Peyer's patch (tissue), 4 donors: ENCODE measurements at places on chromosomes 11 and 22. TPM values are rescaled to one million over a fixed set of nuclear protein-coding genes. Genes with fewer than 3 reads are reported as not detected.
A peak's percentile ranks its signal among the peaks of the same experiment; 100 is the strongest.

Gene BIK
- 16.5 TPM for total RNA-seq

Gene SLC7A4
- 3.7 TPM for total RNA-seq

Gene KRTAP5-9
- total RNA-seq: 2.0 TPM

Gene SMC1B
- total RNA-seq: not detected

Gene HPX
- total RNA-seq: 10.1 TPM

Gene TMEM218
- 19.2 TPM for total RNA-seq

Gene OR5B21
- total RNA-seq: not detected

- peak; percentile 88 for DNase-seq
Observed at GRCh38 chr11:71927820-71928736, at the start of gene XNDC1N. TSS of gene XNDC1N (minus strand) at chr11:71928594. CDS start at chr11:71923353, 5,241 bp downstream.

- peak; percentile 54 for DNase-seq
Observed at GRCh38 chr22:40040927-40041326, 46.2 kb downstream of the FAM83F start.

DNA sequence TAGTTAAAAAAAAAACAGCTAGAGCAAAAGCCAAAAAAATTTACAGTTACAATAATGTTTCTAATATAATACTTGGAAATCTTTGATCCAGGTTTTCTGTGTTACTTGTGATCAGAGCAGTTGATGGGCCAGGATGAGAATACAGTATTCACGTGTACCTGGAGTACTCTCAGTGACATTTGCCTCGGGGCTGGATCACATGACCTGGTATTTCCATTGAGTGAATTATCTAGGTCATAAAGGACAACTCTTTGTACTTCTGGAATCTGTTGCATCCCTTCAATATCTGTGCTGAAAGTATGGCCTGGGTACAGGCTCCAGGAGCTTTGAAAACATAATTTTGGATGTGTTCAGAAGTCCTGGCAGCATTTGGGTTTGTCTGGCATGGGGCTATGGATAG is 93.5 kb downstream of the GRAMD1B start:
- DNase-seq: no peak

- DNase-seq: no peak
Observed at GRCh38 chr11:122523846-122524805, 131.4 kb upstream of the UBASH3B start.

DNA sequence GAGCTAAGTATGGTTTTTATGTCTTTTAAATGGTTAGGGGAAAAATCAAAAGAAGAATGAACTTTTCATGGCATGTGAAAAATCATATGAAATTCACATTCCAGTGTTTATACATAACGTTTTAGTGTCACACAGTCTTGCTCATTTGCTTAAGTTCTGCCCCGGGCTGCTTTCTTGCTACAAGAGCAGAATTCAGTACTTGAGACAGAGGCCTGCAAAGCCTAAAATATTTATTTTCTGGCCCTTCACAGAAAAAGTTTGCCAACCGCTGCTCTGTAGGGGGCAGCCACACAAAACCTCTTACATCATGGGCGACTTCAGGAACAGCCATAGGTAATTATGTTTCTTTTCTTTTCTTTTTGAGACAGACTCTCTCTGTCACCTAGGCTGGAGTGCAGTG is 1.0 kb upstream of the ATG2A start:
- DNase-seq: peak; percentile 23

DNA sequence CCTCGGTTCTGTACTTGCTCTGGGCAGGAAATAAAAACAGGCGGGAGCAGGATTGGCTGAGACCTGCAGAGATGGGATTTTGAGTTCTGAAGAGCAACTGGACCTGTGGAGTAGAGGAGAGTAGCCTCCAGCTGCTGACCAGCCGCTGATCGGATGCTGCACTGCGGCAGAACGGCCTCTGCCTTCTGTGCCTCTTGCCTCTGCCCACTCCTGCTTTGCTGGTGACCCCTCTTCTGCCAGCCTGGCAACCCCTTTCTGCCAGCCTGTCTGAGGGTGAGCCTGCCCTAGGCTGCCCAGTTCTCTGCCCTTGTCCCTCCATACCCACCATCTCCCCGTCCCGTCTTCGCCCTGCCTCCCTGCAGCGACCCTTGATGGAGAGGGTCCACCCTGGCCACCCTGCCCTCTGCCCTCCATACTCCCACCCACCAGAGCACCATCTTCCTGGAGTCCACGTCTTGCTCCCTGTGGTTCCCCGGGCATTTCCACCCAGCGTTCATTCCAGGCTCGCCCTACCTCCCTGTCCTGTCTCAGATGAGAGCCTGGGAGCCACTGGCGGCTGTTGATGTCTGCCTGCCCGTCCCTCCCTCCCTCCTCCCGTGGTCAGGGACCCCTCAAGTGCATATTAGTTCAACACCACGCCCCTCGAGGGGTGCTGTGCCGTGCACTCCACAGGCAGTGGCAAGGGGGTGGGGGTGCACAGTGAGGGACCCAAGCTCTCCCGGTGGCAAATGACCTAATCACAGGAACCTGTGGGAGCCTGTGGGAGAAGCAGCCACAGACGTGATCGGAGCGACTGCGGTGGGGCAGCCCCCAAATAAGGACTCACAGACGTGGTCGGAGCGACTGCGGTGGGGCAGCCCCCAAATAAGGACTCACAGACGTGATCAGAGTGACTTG is 863.3 kb downstream of the TBC1D22A start:
- no peak for DNase-seq

DNA sequence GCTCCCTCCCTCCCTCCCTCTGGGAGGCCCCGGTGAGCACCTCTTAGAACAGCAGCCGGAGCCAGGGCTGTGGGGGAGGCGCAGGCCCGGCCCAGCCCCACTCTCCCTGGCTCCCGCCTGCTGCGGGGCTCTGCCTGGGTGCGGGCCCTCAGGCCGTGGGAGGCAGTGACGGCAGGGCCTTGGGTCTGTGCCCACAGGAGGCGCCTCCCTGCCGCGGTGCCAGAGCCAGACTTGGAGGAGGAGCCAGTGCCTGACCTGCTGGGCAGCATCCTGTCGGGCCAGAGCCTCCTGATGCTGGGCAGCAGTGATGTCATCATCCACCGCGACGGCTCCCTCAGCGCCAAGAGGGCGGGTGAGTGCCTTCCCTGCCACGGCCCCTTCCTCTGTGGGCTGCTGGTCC is 9.5 kb downstream of the IRF7 start:
- no peak for DNase-seq

DNA sequence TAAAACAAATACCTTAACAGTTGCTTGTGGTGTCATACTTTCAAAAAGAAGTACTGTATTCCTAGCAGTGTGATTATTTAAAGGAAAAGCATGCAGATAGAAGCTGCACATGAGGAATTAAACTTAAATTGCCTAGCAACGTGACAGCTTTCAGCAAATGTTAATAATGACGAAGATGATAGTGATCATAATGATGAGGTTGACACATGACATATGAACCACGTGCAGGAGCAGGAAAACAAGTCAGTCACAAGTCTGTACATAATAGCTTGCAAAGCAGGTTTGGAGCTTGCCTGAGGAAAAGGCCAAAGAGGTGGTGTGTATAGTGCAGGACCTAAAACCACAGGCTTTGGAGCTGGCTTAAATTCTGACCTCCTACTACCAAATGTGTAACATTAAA is 30.6 kb upstream of the PIK3C2A start:
- no peak for DNase-seq

DNA sequence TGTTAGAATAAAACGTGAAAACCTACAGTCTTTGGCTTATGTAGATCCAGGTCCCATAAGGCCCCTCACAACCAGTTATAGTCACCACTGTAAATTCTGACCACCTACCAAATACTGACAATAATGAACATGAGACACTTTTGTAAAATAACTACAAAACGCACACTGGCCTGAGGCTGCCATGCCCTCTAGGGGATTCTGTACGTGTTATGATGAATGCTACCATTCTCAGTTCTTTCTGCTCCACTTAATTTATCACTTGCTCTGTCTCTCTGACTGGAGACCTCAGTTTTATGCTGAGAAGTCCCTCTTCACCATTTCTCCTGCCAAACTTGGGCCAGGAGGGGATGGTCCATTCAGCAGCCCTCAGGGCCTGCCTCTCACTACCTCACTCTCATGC is 18.7 kb upstream of the TMPRSS5 start:
- DNase-seq: no peak

GRCh38 chr11:108698844-108699642 is 34.2 kb downstream of the DDX10 start:
- DNase-seq: no peak

GRCh38 chr22:47165338-47166032 is 403.0 kb downstream of the TBC1D22A start:
- DNase-seq: no peak

DNA sequence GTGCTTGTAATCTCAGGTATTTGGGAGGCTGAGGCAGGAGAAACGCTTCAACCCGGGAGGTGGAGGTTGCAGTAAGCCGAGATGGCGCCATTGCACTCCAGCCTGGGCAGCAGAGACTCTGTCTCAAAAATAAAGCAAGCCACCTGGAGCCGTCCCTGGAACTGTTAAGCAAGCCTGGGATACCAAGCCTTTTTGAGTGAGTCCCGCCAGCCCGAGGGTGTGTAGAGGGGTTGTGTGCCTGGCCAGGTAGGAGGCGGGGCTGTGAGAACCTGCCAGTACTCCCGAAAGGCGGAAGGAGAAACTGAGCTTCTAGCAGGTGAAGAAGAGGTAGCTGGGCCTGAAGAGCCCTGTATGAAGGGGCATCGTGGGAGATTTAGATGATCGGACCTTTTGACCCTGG is 52.4 kb downstream of the TRIOBP start:
- no peak for DNase-seq

GRCh38 chr22:27867085-27867952 is 51.7 kb downstream of the PITPNB start:
- DNase-seq: no peak

DNA sequence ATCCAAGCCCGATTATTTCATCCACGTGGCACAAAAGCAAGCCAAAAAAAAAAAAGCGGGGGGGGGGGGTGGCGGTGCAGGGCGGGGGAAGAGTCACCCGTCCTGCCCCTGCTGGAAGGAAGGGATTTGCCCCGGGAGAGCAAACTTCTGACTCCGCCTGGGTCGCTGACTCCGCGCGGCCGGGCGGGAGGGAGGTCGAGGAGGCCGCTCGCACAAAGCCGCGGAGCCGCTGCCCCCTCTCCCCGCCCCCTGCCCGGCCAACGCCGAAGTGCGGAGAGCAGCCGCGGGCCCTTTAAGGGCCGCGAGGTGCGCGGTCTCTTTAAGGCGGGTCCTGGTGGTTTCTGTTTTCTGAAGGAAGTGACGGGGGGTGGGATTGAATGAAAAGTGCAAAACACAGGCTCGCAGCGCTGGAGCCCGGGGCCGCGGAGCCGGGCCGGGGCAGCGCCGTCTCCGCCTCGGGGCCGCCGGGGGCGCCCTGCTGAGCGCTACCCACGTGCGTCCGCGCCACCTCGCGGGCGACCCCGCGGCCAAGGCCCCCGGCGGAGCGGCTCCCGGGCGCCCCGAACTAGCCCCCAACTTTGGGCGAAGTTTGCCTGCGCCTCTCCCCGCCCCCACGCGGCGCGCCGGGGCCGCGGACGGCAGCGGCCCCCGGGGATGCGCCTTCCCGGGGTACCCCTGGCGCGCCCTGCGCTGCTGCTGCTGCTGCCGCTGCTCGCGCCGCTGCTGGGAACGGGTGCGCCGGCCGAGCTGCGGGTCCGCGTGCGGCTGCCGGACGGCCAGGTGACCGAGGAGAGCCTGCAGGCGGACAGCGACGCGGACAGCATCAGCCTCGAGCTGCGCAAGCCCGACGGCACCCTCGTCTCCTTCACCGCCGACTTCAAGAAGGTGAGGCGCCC is at the start of gene OAF:
Gene OAF (plus strand): TSS at position 407 of the 896 bp plus-strand sequence. CDS start 248 bp downstream, at position 655.
- peak; percentile 81 for DNase-seq
